ENCODE measurements at places on chromosomes 4 and X.

DNA sequence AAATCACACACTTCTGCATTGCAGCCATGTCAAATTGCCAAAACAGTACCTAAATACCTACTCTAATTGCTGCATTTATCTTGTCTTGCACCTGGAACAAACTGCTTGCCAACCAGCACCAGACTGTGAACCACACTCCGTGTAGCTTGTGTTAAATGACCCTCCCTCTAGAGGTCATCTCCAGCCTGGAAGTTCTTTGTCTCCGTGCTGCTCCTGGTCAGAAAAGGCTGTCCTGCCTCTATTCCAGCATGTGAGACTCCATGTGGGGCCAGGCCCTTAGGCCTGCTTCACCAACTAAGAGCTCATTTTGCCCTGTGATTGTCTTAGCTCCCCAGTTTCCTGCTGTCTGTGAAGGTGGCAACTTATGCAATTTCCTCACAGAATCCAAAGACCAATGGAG is 28.3 kb downstream of the CNGA2 start:
- no peak for DNase-seq

- DNase-seq: no peak
These were observed 270.7 kb downstream of the GRXCR1 start for GRCh38 chr4:43163101-43163792.

GRCh38 chr4:74120086-74120485 is 21.1 kb upstream of the CXCL2 start:
- DNase-seq: no peak

DNA sequence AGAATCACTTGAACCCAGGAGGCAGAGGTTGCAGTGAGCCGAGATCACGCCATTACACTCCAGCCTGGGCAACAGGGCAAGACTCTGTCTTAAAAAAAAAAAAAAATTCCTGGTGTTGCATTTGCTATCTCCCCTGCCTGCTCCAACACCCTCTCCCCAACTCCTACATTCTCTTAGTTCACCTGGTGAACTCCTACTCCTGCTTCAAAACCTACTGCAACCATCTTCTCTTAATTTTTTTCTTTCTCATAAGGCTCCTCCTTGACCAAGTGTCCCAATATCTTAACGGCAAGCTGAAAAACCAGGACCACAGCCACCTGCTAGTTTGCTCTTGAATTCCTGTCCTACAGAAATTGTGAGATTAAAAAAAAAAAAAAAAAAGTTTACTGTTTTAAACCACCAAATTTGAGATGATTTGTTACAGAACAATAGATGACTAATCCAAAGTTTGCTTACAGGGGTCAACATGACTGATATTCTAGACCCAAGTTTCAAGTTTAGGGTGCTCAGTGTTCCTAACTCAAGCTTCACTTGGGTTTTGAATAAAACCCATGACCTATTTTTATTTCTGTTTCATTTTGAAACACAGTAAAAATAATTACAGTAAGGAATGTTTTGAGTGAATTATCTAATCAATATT is 13.1 kb upstream of the ANXA5 start:
- no peak for DNase-seq

DNA sequence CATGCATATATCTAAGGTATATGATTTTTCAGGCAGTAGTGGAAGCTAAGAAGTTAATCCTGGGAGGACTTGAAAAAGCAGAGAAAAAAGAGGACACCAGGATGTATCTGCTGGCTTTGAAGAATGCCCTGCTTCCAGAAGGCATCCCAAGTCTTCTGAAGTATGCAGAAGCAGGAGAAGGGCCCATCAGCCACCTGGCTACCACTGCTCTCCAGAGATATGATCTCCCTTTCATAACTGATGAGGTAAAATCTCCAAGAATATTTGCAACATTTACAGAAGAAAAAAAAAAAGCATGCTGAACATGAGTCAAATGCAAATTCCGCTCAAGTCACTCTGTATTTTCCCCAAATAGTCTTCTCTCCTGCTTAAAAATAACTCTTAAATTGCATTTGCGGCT is 32.1 kb downstream of the MTTP start:
- DNase-seq: no peak

GRCh38 chr4:65202853-65203236 is 467.4 kb downstream of the EPHA5 start:
- DNase-seq: no peak

DNA sequence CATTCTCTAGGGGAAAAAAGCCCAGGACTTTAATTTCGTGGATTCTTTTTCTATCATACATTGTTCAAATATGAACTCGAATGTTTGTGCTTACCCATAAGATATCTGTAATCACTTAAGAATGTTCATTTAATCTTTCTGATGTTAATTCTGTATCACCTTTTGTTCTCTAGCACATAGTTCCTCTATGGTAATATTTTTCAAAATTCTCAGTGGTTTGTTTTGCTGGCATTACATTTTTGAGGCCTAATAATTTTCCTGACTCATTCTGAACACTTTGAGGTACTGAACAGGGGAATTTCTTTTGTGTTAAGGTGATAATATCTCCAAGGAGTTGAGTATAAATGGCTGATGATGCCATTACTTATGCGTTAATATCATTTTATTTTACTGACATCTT is 490.7 kb upstream of the PITX2 start:
- no peak for DNase-seq

DNA sequence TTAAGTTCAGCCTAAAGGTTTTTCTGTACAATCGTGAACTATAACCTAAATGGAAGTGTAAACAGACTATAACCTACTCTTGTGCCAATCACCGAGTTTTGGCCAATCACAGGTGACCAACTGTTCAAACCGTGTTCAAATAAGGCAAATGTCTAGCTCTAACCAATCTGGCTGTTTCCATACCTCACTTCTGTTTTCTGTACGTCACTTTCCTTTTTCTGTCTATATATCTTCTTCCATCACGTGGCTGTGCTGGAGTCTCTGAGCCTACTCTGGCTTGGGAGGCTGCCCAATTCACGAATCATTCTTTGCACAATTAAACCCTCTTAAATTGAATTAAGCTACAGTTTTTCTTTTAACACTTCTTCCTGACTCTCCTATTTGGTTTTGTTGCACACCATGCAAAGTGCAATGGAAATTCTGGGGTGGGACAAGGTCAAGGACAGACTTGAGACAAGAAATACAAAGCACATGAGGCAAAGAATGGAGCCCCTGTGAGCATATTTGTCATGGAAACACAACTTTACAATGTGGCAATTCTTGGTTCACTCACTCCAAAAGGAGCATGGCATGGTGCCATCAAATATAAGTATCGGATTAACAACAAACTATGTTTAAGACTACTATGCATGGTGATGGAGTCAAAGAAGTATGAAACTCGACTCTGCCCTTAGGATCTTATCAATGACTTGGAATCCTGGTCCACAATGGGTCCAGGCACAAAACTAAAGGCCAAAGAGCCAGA is 115.7 kb upstream of the FAM9B start:
- no peak for DNase-seq

GRCh38 chr4:8167815-8168214 is 9.2 kb upstream of the ABLIM2 start:
- DNase-seq: no peak

GRCh38 chr4:96326846-96327245 is 487.0 kb downstream of the PDHA2 start:
- no peak for DNase-seq

- DNase-seq: no peak
These were observed 191.7 kb upstream of the GK2 start for GRCh38 chr4:79599691-79600090.

All from stimulated activated CD4-positive, alpha-beta T cell treated with anti-CD3 and anti-CD28 coated beads, Interleukin-4, amount 100 ng/mL, for 1 hour (primary cell).